ENCODE measurements at places on chromosomes 3 and 15.

- no peak for DNase-seq
Observed at GRCh38 chr15:59994888-59995557, 9.1 kb upstream of the FOXB1 start.

DNA sequence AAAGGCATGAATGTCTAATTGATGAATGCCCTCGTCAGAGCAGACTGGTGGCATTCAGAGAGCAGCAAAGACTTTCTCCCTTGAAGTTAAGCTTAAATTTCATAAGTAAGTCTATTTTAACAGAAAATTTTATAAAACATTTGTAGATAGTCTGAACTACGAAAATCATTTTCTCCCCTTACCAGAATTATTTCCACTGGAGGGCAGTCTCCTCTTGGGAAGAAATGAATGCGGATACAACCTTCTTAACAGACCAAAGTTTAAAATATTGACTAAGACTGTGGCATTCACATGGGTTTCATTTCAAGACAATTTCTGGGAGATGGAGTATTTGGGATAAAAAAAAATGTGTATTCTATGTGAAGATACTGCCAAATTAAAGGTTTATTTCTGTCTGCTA is 669.0 kb downstream of the FHIT start:
- DNase-seq, result no peak

- no peak for DNase-seq
Observed at GRCh38 chr3:173583496-173583895, 186.0 kb downstream of the NLGN1 start.

- peak; percentile 57 for DNase-seq
Observed at GRCh38 chr15:67150023-67150860, 84.8 kb downstream of the SMAD3 start.

DNA sequence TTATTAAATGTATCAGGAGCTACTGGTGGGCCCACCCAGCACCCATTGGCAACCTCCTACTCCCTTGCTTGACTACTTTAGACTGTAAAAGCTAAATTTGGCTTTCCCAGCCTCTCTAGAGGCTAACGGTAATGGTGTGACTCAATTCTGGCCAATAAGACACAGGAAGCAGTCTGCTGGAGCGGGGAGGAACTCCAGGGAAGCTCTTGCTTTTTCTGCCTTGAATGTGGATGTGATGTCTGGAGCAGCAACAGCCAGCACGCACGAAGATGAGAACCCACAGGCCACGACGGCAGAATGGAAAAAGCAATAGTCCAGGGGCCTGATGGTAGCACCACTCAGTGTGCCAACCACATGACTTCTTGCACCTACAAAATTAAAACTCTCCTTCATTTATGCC is 39.9 kb downstream of the RAB6B start:
- no peak for DNase-seq

DNA sequence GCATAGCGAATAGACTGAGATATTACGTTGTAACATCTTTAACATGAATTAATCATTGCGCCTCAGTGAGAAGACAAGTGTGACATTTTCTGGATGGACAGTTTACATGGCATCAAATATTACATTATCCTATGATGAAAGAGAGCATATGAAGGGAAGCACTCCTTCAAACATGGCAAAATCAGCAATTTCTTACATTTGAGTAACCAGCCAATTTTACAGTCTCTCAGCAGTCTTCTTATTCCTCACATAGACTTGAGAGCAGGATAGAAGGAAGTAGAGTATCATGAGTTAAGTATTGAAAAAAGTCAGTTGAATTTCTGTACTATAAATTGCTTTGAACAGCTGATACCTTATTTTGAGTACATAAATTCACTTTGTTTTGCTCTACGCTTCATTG is 38.9 kb downstream of the FANCI start:
- DNase-seq, result no peak

- DNase-seq, result no peak
Observed at GRCh38 chr3:149426325-149426724, 48.2 kb upstream of the TM4SF4 start.

DNA sequence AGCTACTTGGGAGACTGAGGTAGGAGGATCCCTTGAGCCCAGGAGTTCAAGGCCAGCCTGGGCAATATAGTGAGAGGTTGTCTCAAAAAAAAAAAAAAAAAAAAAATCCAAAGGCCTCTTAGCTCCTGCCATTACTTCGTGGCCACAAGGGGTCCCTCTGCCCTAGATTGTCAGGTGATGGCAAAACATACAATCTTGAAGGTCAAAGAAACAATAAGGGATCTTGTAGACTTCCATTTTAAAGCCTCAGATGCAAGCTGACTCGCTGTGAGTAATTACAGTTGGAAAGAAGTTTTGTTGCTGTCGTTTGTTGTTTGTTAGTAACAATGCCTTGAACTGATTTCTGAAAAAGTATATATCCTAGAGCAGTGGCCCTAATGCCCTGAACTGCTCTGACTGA is 55.9 kb upstream of the PLCL2 start:
- peak; percentile 19 for DNase-seq

- DNase-seq, result no peak
Observed at GRCh38 chr3:52388348-52388821, 56.5 kb downstream of the SEMA3G start.

- DNase-seq, result no peak
Observed at GRCh38 chr3:4496087-4496452, 2.9 kb downstream of the ITPR1 start.

DNA sequence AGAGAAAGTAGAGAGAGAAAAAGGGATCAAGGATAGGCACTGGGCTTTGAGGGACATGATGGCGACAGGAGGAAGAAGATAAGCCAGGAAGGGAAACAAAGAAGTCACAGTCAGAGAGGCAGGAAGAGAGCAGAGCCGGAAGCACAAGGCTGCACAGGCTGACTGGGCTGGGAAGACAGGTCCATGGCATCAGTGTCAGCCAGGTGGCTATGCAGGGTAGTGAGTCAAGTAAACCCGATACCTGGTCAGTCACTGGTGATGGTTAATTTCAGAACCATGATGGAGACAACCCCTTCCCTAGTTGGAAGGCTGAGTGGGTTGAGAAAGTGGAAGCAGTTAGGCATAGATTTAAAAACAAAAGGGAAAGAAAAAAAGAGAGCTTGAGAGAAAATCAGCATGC is 203.8 kb downstream of the EPHB1 start:
- DNase-seq, result no peak

DNA sequence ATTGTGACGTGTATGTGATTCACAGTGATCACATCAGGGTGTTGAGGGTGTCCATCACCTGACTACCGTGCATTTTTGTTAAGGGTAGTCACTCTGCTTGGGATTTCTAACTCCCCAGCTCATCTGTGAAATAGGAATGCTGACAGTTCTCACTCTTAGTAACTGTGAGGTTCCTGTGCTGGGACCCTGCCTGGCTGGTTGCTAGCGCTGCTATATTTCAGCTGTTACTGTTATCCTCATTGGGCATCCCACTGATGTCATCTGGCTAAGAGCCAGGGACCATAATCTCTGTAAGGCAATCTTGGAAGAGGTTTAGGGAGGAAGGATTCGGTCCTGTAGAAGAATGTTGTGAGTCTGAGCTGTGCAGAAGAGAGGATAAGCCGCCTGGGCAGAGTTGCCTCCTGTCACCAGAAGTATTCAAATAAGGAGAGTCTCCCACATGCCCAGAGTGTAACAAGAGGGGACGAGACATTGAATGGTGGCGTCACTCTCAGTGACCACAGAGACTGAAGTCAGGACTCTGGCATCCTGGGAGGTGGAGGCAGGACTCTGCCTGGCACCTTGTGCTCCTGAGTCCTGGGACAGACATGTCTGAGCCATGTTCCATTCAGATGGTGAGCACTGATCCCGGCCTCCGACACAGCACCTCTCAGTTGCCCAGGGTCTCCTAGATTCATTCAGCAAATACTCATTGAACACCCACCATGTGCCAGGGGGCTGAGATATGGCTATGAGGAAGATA is 52.2 kb downstream of the FBLN2 start:
- peak; percentile 73 for DNase-seq

GRCh38 chr3:72134989-72135451 is 350.1 kb upstream of the PROK2 start:
- DNase-seq, result no peak

DNA sequence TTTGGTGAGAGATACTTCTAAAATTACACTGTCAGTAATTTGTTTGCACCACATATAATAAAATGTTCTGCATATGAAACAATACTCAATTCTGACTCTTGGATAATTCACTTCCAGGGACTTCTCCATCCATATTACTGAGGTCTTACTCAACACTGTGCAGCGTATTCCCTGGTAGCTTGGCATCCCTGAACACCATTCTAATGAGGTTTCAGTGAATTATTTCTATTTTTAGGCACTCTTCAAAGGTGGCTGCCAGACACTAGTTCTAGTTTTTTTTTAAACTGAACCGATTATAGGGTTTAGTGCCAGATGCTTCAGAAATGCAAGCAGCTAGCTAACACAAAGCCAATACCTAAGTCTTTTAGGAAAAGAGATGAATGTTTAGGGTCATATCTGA is 283.3 kb downstream of the FEZF2 start:
- DNase-seq, result no peak

DNA sequence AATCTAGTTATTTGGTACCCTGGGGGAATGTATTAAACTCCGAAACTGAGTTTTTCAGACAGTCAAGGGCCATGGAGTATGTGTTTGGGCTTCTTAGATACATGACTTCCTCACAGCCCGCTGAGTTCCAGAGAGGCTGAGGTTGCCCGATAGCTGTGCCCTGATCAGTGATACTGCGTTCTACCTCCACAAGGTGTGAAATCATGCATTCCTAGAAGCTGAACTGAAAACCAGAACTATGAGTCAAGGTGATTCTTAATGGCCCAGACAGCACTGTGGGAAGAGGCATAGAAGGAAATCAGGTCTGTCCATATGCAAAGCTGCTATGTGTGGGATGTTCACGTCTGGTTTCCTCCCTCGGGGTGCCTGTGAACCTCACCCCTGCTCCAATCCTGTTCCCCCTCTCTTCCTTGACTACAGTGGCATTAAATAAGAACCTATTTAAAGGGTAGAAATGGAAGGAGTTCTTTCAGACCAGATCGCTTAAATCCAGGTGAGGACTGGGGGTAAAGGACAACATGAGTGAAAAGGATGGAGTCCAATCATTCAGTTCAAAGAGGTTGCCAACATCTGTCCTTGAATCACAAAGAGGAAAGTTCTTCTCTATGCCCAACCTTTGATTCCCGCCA is 74.3 kb downstream of the MYO1E start:
- no peak for DNase-seq

- peak; percentile 19 for DNase-seq
Observed at GRCh38 chr3:153768561-153769469, 352.4 kb upstream of the ARHGEF26 start.

DNA sequence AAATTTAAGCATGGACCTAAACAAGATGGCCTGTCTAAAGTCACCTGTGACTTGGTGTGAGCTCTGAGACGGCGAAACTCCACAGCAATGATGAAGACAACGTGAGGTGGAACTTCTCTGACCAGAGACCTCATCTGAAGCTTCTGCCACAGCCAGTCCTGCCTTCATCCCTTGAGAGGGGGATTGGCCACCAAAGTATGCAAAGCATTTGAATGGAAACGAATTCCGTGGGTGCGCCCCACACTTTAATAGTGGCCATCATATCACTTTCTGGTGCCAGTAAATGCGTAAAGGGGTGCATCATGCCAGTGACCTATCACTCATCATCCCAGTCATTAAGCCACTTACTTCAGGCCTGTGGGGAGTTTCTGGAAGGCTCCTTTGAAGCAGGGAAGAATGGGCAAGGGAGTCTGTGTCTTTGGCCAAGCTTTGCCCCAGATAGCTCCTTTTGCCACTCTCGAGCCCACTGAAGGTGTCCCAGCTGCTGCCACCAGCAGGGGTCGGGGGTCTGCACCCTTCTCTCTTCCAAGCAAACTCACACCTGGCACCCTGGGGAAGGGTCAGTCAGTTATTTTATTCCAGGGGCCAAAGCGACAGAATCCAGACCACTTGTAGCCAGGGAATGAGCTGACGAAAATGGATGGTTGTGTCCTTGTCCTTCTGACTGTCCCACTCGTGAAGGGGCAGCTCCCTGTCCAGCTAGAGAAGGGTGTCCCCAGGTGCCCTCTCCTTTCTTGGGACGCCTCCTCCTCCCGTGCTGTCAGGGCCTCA is 17.7 kb downstream of the MUC20 start:
- no peak for DNase-seq

DNA sequence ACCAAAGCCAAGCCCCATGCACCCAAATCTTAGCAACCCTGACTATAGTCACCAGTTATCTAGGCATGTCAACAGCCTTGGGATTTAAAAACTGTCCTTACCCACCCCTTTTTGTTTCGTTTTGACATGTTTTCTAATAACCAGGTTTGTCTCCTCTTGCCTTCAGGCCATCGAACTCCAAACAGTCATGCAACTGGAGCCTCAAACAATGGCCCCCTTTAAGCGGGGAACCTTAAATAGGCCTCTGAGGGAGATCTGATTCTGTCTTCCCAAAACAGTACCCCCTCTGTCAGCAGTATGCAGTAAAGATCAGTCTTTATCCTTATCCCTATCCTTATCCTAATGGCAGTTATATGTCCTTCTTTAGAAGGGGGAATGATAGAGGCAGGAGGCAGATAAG is 105.7 kb downstream of the DPH6 start:
- no peak for DNase-seq

DNA sequence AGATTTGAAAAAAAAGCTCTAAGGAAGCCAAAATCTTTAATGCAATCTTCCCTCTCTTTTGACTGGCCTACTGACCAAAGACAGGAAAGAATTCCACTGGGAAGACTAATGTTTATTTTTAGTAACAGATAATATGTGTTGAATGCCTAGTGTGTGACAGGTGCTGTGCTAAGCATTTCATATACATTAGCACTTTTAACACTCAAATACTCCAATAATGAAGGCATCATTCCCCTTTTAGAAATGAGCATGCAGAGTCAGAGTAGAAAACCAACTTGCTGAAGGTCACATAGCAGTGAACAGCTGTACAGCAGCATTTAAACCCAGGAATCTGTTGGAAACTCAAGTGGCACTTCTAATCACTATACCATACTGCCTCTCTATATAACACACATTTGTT is 170.6 kb downstream of the MINAR1 start:
- DNase-seq, result no peak

- DNase-seq, result no peak
Observed at GRCh38 chr3:50816894-50817293, 142.2 kb downstream of the DOCK3 start.

- DNase-seq, result no peak
Observed at GRCh38 chr3:127209155-127209839, 16.4 kb downstream of the PRR23E start.

GRCh38 chr3:133578548-133579191 is 5.2 kb downstream of the CDV3 start:
- DNase-seq, result no peak

DNA sequence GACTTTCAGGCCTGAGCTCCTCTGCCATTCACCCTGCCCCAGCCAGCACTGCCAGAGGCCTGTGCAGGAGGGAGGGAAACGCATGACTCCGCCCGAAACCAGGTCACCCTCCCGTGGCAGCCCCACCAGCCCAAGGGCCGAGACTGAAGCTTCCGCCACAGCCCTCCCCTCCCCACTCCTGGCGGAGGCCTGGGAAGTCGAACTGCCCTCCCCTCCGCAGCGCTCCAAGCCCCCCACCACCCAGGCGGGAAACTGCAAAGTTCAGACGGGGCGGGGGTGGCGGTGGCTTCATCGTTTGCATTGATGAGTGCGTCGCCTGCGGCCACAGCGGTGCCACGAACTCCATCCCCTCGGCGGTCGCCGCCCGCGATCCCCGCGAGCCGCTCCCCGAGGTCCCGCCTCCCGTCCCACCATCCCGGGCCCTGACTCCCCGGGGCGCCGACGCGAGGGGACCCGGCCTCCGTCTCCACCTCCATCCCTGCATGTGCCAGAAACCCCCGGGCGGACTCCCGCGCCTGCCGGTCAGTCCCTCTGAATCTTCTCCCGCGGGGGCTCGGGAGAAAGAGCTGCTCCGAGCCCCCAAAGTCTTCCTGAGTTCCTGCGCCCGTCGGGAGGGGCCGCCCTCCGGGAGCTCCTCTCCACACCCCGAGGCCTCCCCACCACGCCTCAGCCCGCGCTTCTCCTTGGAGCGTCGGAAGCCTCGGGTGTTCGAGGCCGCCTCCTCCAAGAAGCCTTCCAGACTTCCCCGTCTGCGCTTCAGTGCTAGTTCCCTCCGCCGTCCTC is 698 bp downstream of the MELTF start:
- no peak for DNase-seq

Measured in H54 (cell line).